ENCODE measurements at places on chromosomes 2 and 18. TPM values are rescaled to one million over a fixed set of nuclear protein-coding genes. Genes with fewer than 3 reads are reported as not detected.
A peak's percentile ranks its signal among the peaks of the same experiment; 100 is the strongest.

- DNase-seq: no peak
Observed at GRCh38 chr2:210309548-210310233, 5.3 kb downstream of the MYL1 start.

GRCh38 chr18:23523429-23524212 is 20.3 kb downstream of the RMC1 start:
- no peak for DNase-seq

DNA sequence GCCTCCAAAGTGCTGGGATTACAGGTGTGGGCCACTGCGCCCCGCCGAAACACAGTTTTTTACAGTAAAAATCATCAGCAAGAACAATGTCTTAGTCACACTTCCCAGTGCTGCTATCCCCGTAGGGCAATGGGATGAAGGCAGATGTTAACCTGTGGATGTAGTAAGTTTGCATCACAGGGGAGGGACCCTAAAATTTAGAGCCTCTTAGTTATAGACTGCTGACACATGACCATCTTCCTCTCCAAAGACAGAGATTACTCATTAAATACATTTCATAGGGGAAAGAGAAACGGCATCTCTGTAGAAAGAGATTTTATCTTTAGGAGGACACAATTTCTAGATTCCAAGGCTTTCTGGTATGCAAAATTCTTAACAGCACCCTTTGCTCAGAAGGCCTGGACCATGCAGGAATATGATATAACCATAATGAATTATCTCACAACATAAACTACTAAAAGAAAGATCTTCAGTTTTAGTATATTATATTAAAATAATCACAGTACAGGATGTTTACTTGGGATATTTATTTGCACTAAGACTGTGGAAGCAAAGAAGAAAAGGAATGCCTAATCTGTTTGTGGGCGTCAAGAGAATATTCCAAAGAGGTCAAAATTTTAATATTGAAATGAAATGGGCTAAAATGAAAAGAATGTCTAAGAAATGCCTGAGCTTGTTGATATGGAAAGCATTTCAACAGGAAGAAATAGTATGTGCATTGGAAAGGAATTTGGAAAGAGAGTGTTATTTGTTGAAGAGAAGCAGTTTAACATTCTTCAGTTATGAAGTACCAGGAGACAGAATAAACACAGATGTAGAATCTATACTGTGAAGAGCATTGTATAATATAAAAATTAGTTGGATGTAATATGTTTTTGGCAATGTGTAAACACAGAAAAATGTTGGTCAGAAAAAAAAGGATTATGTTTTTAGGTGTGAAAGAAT is 1228.3 kb upstream of the CHAC2 start:
- DNase-seq: no peak

DNA sequence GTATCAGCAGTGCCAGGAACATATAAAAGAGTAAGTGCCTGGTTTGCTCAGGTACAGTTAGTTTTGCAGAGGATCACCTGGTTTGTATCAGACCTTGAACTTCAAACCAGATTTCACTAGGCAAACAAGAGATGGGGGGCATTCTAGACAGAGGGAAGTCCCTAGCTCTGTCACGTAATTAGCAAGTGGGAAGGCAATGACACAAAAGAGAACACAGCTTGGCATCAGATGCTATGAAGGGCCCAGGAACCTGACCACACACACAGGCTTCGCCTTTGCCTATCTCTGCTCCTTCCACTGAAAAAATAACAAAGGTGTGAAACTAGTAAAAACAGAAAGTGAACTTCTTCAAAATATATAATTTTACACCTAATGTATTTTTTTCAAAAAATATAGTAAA is 62.6 kb downstream of the CERKL start:
- DNase-seq: no peak

DNA sequence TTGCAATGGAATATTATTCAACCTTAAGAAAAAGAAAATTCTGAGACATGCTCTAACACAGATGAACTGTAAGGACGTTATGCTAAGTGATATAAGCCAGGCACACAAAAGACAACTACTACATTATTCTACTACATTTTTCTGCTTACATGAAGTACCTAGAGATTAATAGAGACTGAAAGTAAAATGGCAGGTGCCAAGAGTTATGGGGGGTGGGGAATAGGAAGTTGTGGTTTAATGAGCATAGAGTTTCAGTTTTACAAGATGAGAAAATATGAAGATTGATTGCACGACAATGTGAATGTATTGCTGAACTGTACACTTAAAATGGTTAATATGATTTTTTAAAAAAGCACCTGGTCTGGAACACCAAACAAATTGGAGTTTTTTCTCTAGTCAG is 1231.6 kb upstream of the DDX18 start:
- no peak for DNase-seq

GRCh38 chr2:176117162-176117822 is 714 bp downstream of the HOXD10 start:
- DNase-seq: no peak

DNA sequence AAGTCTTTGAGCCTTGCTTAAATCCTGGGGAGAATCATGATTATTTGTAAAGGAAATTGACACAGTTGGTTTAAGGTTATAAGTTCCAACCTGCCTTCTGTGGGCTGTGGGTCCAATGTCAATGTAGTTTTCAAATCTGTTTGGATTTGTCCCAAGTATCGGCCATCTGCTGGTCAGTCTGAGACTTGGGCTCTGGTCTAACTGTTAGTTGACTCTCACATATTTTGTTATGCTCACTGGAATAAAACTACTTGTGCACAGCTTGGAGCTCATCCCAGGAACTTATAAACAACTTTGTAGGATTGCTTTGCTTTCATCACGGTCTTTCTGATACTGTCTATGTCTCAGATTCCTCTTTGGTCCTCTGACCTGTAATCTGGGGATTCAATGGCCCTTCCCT is 1026.2 kb upstream of the ZEB2 start:
- no peak for DNase-seq

GRCh38 chr2:123566291-123566946 is 458.7 kb upstream of the CNTNAP5 start:
- no peak for DNase-seq

- DNase-seq: no peak
Observed at GRCh38 chr2:7427293-7428060, 510.3 kb downstream of the RNF144A start.

DNA sequence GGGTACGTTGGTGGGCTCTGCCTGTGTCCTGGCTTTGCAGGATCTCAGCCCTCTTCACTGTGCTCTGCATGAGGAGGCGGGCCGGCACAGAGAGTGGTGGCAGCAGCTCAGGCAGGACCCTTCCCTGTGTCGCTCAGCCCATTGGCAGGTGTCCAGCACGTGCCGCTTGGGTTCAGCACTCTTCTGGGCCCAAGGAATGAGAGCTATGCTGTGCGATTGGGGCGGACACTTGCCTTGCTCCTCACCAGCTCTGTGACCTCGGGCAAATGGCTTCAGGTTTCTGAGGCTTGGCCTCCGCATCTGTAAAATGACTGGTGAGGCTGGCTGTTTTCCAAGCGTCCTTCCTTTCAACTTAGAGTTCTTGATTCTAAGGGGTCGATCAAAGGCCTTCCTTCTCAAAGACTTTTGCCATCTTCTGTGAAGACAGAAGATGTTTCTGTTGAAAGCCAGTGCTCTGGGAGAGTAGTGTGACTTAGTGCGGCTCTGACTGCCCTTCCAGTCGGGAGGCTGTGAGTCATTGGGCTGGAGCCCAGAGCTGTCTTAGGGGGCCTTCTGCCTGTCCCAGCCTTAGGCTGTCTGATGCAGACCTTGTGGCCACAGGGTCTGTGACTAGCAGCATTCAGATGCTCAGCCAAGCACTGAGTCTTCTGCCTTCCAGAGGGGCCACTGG is 35.6 kb downstream of the GLI2 start:
- peak; percentile 44 for DNase-seq

GRCh38 chr2:132884292-132884691 is 214.3 kb upstream of the LYPD1 start:
- no peak for DNase-seq

- DNase-seq: no peak
Observed at GRCh38 chr2:24873619-24874018, 46.4 kb downstream of the ADCY3 start.

DNA sequence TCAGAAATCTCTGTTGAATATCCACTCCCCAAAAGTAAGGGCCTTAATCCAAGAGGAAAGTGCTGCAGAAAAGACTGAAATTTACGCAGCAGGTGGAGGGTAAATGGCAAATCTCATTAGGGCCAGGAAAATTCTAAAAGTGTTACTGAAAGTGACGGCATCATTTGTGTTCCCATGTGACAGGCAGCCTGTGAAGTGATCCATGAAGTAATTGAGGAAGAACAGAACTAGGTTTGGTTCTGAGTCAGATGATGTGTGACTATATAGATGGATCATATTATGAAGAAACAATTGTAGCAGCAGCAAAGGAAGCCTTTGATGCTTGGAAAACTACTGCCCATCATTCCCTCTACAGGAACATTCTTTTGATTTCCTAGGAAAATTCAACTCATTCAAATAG is 401.2 kb downstream of the TGIF1 start:
- no peak for DNase-seq

DNA sequence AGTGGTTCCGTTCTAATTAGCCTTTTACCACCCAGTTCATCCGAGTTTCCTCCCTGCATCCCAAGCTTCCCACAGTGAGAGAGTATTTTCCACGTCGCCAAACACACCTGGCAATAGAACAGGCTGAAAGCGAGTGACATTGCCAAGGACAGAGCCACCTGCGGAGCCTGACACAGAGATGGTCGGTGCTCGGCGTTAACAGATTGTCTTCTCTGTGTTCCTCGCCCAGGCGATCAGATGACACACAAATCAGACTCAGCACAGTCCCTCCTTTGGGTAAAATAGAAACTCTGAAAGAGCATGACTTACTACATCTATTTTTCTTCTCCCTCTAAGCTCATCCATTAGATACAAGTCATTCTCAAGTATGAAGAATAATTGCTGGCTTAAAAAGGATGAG is 107.7 kb downstream of the CD226 start:
- DNase-seq: no peak

DNA sequence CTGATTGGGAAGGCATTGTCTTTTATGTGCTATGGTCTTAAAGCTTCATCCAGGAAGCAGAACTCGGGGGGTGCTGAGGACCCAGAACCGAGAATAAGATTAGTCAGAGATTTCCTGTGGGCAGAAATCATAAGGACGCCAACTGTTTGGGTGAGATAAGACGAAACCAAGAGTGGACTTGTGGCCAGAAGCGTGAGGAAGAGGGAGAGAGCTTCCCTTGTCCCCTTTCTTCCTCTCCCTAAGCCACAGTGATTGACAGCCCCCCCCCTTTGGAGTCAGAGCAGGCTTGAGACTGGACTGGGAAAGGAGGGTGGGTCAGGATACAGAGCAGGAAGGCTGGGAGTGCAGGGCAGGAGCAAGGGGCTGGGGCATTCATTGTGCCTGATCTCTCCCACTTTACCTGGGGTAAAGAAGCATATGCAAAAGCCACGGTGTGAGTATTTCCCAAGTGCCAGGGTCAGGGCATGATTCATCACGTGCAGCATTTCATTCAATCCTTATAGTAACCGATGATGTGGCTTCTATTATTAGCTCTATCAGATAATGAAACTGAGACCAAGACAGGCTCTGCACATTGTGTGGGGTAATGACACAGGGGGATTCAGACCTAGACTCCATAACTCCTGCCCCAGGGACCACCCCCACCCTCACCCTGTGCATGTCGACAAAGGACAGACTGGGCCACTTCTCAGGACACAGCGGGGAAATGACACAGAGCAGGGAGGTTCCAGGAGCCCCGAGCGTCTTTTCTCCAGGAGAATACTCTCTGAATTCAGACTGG is 3.0 kb upstream of the IL1RN start:
- no peak for DNase-seq

GRCh38 chr2:2306878-2307277 is 24.2 kb downstream of the MYT1L start:
- no peak for DNase-seq

GRCh38 chr2:210477496-210477895 is 937 bp upstream of the LANCL1 start:
- DNase-seq: peak; percentile 28

DNA sequence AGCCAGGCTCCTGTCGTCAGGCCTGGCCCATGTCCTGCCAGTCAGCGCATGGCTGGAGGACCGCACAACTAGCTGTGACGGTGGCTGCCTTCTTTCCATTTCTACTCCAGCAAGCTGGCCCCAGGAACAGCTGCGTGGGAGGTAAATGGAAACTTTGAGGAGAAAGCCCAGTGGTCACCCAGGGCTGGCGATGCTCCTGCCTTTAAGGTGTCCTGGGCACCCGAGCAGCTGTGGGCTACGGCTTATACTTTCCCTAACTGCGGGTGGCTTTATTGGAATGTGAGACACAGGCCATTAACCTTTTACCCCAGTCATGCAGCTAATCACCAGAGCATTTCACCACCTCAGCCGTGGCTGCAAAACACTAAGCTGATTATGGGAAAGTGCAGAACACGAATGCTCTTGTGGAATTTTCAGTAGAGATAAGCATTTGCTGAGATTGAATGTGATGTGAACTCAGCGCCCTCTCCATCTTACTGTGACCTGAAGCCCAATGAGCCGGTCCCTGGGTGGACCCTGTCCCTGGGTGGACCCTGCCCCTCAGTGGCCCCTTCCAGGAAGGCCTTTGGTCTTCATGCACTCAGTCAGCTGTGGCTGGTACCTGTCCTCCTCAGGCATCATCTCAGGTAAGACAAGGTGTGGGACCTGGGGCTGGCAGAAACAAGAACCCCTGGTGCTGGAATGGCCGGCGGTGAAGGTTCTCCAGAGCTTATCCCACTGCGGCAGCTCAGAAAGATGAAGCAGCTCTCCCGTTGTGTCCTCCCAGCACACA is 275.4 kb upstream of the HS6ST1 start:
- DNase-seq: peak; percentile 56

DNA sequence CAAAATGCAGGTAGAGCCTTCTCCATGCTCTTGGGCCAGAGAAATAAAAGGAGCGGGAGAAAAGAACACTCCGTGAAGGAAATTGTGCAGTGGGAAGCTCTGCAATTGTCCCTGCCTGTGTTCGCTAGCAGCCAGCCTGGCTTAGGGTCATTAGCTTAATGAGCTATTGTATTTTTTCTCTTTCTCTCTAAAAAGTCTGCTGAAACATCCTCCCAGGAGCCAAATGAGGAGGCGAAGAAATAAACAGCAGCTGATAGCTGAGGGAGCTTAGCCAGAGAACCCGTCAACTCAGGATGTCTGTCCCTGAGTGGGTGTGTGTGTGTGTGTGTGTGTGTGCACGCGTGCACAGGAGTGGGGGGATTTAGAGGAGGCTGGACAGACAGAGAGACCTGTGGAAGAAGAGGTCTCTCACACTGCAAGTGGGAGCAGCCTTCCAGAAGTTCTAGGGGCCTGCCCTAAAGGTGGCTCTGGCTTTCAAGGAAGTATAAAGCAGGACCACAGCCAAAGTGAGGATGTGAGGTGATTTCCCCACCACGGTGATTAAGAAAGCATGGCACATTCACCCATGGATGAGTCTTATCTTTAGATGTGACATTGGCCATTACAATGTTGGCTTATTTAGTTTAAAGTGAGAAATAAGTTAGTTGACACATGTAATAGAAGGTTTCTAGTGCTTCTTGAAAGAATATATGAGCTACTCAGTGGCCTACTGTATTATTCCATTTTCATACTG is 690.4 kb downstream of the RNF144A start:
- DNase-seq: no peak

Gene DPYSL5
- not detected for total RNA-seq

Gene IL36G
- total RNA-seq: not detected

Gene BIN1
- 10.9 TPM for total RNA-seq

Gene GPR45
- total RNA-seq: not detected

Gene IL1B
- 3.9 TPM for total RNA-seq
